Muscle of leg (tissue), 16 donors: ENCODE measurements at places on chromosomes 4 and X.
A peak's percentile ranks its signal among the peaks of the same experiment; 100 is the strongest.

DNA sequence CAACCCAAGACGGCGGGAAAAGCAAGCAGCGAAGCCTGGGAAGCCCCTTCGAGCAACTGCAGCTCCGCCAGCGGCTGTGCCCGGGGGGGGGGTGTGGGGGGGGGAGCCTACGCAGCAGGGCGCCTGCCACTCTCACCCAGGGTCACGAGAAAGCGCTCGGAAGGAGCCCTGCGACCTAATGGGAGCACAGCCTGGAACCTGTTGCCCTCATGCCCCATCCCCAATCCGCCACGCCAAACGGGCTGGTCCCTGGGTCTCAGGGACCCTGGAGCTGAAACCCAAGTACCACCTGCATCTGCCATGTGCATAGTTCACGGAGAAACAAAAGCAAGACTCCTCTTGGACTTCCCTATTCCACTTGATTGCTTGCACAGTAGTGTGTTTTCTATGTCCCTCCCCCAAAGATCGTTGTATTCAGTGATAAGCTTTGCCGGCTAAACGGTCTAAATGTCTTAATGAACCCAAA is 359 bp upstream of the GAB3 start:
- peak; percentile 19 for DNase-seq

GRCh38 chrX:74179990-74180389 is 124.0 kb upstream of the ZCCHC13 start:
- DNase-seq, result no peak

- DNase-seq, result peak; percentile 40
These were observed 45.9 kb downstream of the GAK start for GRCh38 chr4:886244-886643.

DNA sequence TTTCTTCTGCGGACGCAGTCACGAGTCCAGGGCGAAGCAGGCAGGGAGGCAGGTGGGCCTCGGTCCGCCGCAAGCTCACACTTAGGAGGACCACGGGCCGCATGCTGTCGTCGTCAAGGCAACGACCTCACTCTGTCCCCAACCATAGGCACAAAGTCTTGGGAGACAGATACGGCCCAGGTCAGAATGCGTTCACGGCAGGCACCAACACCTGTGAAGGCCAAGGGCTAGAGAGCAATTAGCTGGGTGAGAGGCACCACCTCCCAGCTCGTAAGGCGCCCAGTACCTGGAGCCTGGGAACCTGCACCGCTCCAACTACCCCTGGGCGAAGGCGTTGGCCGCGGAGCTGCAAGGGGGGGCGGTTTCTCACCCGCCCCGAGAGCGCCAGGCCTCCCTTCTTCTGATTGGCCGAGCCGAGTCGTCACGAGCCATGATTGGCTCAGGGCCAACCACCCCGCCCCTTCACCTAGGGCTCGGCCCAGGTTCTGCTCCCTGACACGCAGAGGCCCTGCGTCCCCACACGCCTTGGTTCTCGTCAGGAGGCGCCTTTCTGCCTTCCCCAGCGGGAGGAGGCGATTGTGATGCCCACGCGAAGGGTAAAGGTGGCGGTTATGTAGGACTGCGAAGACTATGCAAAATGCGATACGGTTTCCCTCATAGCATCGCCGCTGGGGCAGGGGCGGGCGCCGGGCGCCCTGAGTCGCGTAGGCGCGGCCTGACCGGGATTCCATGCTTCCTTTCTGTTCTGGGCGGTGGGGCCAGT is at the start of gene CDKL2:
TSS of gene CDKL2 (minus strand) at position 355 of the 763 bp plus-strand sequence. CDS start 4,540 bp downstream, outside the sequence.
- DNase-seq, result peak; percentile 65

- DNase-seq, result peak; percentile 83
These were observed 73.0 kb downstream of the AFF1 start for GRCh38 chr4:87007528-87008446.

DNA sequence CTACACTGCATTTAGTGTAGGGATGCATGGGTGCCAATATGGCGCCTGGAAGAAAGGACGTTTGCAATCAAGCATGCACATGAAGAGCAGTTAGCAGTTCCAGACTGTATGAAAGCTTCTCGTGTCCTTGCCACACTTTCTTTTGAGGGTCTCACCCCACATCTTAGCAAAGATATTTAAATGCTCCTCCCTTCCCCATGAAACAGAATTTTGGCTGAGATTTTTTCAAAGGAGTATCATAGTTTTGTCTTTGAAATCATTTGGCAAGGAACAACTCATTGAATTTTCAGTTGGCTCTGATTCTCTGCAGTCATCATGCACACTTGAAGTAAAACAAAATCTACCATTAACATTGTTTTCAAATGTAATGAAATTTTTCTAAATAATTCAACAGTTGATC is 39.6 kb upstream of the STIM2 start:
- no peak for DNase-seq

DNA sequence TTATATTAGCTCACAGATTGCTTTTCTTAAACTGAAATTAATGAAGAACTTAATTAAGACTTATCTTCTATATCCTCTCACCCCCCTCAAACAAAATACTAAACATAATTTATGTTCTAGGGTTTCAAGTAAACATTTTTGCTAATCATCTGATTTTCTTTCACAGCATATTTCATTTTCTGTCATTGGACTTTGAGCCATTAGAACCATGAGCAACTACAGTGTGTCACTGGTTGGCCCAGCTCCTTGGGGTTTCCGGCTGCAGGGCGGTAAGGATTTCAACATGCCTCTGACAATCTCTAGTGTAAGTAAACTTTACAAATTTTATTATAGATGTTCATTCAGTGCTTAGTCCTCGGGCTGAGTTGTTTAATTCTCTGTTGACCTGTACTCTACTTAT is 3.3 kb downstream of the PDLIM5 start:
- peak; percentile 50 for DNase-seq

- no peak for DNase-seq
These were observed 1.4 kb upstream of the CXCL1 start for GRCh38 chr4:73867783-73868182.

DNA sequence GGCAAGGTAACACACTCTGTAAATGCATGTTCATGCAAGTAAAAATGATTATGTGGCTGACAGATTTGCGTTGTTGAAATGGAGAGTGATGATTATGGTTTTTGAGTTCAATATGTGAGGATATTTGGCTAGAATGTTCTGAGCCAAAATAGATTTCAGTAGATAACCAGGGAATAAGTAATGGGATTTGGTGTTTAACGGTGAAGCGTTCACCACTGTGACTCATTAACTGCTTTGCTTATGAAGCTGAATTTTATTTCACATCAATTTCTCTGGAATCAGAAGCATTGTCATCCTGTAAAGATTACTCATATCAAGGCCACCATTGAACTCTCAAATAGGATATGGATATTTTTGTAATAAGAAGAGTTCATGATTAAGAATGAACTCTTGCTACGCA is 11.7 kb downstream of the AFP start:
- no peak for DNase-seq

GRCh38 chr4:131584587-131584986 is 1564.5 kb upstream of the PCDH10 start:
- no peak for DNase-seq

DNA sequence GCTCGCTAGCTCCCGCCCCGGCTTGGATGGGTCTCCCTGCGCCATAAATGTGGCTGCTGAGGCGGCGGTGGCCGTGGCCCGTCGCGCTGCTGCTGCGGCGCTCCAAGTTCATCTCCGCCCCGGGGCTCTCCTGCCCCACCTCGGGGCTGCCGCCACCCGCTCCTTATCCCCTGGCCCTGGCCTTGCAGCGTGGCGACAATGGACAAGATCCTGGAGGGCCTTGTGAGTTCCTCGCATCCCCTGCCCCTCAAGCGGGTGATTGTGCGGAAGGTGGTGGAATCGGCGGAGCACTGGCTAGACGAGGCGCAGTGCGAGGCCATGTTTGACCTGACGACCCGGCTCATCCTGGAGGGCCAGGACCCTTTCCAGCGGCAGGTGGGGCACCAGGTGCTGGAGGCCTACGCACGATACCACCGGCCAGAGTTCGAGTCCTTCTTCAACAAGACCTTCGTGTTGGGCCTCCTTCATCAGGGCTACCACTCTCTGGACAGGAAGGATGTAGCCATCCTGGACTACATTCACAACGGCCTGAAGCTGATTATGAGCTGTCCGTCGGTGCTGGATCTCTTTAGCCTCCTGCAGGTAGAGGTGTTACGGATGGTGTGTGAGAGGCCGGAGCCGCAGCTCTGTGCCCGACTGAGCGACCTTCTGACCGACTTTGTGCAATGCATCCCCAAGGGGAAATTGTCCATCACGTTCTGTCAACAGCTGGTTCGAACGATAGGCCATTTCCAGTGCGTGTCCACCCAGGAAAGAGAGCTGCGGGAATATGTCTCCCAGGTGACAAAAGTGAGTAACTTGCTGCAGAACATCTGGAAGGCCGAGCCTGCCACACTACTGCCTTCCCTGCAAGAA is 763 bp downstream of the USP38 start:
- peak; percentile 23 for DNase-seq

DNA sequence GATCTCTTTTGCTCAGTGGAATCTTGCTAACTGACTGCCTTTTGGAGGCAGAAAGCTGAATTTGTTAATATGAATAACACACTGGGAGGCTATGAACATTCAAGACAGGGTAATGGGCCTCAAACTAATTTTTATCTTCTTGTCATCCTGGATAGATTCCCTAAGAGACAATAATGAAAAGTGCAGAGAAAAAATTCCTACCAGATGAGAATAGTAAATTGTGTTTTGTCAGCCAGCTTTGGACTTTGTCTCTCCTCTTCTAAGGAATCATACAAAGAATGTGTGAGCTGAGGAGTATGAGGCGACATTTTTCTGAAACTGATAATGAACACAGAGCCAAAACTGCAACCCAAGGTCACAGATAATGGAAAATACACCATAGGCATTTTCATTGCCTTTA is 649.3 kb downstream of the IQCM start:
- DNase-seq, result peak; percentile 32

DNA sequence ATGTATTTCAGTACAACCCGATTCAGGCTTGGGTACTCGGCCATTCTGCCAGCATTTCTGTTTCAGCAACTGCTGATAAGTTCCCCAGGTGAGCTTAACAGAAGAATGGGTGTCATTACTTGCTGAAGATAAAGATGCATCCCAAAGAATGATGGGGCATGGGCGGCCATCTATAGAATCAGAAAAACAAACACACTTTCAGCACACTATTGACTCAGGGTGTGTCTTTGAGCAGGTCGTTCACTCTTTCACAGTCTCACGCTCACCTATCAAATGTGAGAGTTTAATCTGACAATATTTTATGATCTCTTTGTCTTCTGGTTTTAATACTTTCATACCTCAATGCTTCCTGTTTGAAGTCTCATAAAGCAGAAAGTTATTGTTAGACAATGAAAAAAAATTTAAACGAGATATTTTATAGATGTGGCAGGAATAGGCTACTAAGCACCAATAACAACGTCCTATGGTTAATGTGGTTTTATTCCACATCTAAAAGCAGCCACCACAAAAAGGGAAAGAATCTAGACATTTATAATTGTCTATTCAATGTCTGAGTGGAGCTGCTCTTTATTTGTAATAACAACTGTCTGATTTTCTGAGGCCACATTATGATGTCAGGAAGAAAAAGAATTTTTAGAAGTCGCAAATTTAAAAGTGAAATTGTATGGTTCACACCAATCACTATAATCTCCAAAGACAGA is 17.0 kb downstream of the GASK1B start:
- no peak for DNase-seq

GRCh38 chrX:129359269-129359668 is 164.0 kb downstream of the SMARCA1 start:
- no peak for DNase-seq

DNA sequence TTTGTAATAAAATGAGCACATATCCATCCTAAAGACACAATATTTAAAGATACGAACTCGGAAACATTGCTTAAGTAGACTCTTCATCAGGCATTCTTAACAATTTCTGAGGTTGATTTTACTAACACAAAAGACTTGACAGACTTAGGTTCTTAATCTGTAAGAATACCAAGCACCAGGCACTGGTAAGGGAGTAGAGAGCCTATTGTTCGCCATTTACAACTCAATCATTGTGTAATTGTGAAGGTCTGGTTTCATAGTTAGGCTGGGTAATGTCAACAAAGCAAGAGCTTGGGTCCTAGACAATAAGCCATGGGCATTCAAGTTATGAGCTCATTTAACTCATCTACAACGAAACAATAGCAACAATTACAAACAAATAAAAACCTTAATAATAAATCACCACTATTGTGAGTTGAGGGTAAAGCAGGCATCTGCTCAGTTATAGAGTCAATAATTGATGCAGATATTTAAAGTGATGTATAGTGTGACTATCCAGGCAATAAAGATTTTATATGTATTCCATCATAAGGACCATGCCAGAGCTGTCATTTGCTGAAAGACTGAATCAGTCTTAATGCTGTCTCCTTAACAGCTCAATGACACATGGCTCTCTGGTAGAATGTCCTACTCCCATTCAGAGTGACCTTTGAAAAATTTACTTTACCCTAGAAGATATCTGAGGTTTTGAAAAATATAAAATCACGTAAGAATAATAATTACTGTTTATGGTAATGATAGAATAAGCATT is 664.0 kb upstream of the PCDH7 start:
- no peak for DNase-seq

- DNase-seq, result no peak
These were observed 48.3 kb upstream of the GRPR start for GRCh38 chrX:16075087-16075486.

DNA sequence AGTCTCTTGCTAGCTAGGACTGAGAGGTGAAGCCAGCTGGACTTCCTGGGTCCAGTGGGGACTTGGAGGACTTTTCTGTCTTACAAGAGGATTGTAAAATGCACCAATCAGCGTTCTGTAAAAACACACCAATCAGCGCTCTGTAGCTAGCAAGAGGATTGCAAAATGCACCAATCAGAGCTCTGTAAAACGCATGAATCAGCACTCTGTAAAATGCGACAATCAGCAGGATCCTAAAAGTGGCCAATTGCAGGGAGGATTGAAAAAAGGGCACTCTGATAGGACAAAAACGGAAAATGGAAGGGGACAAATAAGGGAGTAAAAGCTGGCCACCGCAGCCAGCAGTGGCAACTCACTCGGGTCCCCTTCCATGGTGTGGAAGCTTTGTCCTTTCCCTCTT is 65.6 kb upstream of the DUSP21 start:
- DNase-seq, result no peak

- DNase-seq, result peak; percentile 16
These were observed 36.6 kb downstream of the DIPK2B start for GRCh38 chrX:45164021-45164621.

DNA sequence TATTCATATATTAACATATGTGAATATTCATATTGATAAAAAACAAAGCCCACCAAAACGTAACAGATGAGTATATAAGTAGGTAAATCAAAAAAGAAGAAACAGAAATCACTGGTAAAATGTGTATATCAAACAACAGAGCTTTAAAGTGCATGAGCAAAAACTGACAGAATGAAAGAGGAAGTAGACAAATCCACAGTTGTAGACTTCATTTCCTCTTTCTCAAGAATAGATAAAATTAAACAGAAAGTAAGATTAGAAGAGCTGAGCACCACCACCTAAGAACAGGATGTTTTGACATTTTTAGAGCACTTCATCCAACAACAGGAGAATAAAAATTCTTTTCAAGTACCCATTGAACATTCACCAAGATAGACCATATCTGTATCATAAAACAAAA is 64.6 kb downstream of the CNKSR2 start:
- peak; percentile 2 for DNase-seq

DNA sequence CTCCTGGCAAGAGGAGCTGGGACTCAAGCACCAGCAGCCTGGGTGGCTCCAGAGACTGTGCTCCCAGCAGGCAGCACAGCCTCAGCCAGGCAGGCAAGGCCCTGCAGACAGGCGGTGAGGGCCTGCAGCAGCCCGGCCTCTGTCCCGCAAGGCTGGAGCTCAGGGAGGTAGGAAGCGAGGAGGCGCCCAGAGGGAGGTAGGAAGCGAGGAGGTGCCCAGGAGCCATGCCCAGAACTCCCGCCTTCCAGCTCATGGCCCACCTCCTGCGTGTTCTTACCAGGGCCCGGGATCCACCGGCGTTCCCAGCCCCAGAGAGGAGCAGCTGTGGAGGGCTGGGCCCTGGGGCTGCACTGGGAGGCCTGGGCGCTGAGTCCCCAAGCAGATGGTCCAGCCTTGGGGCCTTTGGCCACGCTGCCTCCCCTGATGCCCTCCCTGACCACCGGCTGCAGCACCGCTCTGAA is 133.1 kb downstream of the HMX1 start:
- no peak for DNase-seq
